ENCODE measurements at places on chromosomes 3 and 15. TPM values are rescaled to one million over a fixed set of nuclear protein-coding genes. Genes with fewer than 3 reads are reported as not detected.
A peak's percentile ranks its signal among the peaks of the same experiment; 100 is the strongest.

- DNase-seq, result no peak
Measured at GRCh38 chr15:62940093-62940754, 102.3 kb upstream of the TPM1 start.

DNA sequence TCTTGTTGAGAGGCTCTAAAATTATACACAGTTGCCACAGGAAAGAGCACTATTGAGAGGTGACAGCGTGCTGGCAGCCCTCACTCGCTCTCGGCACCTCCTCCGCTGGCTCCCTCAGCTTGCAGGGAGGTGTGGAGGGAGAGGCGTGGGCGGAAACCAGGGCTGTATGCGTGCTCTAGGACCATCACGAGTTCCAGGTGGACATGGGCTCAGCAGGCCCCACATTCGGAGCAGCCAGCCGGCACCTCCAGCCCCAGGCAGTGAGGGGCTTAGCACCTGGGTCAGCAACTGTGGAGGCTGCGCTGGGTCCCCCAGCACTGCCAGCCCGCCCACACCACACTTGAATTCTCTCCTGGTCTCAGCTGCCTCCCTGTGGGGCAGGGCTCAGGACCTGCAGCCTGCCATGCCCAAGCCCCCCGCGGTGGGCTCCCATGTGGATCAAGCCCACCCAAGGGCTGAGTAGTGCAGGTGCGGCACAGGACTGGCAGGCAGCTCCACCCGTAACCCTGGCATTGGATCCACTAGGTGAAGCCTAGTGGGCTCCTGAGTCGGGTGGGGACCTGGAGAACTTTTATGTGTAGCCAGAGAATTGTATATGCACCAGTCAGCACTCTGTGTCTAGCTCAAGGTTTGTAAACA, 460.6 kb upstream of the ALCAM start:
- no peak for DNase-seq

GRCh38 chr3:63853106-63853505, 10.5 kb downstream of the THOC7 start:
- no peak for DNase-seq

DNA sequence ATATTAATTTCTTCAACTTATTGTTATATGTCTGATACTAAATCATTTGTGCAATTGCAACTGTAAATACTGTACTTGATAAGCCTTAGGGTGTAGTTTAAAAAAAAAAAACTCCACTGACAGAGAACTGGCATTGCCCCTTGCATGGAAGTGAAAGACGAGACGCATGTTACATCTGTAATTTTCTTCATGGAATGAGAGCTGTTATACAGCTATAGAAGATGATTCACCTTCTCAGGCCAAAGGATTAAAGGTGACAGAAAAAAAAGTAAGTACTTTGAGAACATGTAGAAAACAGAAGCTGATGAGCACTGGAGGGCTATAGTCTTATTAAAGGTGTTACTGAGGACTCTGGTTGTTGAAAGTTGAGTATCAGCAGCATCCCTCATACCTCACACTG, 16.1 kb downstream of the RYR3 start:
- no peak for DNase-seq

DNA sequence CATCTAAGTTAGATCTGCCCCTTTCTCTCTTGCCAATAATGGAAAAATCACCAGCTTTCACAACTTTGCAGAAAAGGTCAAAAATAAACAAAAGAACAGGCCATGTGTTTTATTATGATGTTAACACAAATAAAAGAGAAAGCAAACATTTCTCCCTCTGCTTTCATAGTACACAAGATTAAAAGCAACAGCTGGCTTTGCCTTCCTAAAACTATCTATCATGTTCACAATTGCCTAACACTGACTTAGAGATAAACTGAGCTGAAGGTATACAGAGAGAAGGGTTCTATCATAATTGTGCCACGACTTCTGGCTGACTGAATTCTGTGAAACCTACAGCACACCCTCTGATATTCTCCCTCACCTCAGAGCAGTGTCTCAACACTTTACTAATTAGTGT, 29.4 kb downstream of the AADAC start:
- DNase-seq, result no peak

DNA sequence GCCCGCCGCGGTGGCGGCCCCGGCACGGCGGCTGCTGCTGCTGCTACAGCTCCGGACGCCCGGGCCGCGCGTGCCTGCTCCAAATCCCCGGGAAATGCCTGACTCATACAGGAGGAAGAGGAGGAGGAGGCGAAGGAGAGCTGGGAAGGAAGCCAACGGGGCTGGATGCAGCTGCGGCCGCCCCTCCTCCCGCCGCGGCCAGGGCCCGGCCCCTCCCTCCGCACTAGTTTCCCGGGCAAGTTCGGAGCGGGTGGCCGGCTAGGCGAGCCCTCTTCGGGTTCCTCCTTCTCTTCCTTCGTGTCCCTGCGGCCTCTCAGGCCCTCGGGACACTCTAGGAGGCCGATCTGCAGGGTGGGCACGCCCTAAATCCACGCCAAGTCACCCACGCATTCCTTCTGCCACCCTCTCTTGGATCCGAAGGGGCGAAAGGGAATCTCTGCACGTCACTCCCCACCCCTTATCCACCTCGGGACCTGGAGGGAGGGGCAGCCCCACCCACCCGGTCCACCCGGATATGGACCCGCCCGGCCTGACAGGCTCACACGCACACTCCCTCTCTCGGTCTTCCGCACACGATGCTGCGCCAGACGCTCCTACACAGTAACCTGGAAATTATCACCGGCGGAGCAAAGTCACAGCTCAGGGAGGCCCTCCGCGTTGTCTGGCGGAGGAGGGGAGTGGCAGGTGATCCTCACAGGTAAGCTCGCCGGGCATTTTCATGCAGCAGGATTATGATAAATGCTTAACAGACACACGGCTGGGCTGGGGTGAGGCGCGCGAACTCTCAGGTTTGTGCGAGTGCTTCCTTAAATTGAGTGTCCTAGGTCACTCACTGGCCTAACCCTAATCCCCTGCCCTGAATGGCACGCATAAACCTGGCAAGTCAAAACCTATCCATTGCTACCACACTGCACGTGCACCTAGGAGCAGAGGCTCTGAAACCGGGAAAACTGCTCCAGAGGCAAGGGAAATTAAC, at the start of the genes OSBPL10 and ZNF860:
Gene OSBPL10, minus strand, starts transcription at position 57 of the 976 bp plus-strand sequence. CDS start 83 bp downstream, outside the sequence.
Gene ZNF860, plus strand, starts transcription at position 545 of the 976 bp plus-strand sequence. CDS start 7,330 bp downstream, outside the sequence.
- DNase-seq, result peak; percentile 94

GRCh38 chr15:52146776-52147175, 34.2 kb upstream of the BCL2L10 start:
- no peak for DNase-seq

- DNase-seq, result no peak
Measured at GRCh38 chr3:57120451-57121174, 44.5 kb downstream of the IL17RD start.

- DNase-seq, result no peak
Measured at GRCh38 chr3:123390865-123391600, 57.9 kb downstream of the ADCY5 start.

GRCh38 chr15:74889390-74889882, 406 bp upstream of the MPI start:
- DNase-seq, result no peak

GRCh38 chr15:45784656-45785055, 149.8 kb downstream of the SQOR start:
- no peak for DNase-seq

GRCh38 chr3:3842356-3842755, 43.1 kb downstream of the LRRN1 start:
- no peak for DNase-seq

- DNase-seq, result no peak
Measured at GRCh38 chr15:91860498-91860897, 7.0 kb downstream of the SLCO3A1 start.

- no peak for DNase-seq
Measured at GRCh38 chr3:30567139-30567753, 39.2 kb upstream of the TGFBR2 start.

DNA sequence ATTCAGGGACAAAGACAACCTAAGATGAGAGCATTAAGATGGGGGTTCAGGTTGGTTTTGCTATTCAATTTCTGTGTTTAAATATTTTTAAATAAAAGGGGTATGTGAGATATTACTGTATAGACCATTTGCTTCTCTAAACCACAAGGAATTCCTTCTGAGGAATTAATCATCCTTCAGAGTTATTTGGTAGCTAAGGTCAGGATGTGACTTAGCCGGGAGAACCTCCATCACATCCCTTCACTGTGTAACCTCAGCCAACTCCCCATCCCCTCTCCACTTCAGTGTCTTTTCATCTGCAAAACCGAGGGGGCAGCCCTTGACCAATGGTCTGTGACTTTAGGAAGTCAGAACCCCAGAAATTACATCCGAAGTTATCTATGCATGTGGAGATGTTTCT, 48.7 kb upstream of the SKOR1 start:
- no peak for DNase-seq

DNA sequence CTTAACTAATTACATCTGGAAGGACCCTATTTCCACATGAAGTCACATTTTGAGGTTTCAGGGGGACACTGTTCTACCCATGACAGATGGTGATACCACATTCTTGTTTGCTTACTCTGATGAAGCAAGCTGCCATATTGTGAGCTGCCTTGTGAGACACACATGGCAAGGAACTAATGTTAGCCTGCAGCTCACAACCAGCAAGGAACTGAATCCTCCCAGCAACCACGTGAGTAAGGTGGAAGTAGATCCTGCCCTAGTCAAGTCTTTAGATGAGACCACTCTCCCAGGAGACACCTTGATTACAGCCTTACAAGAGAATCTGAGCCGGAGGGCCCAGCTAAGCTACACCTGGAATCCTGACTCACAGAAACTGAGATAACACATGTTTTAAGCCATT, 160.1 kb downstream of the PDE8A start:
- DNase-seq, result no peak

GRCh38 chr15:33778852-33779251, 189.4 kb upstream of the CHRM5 start:
- DNase-seq, result no peak

- no peak for DNase-seq
Measured at GRCh38 chr3:194274424-194275085, 76.6 kb downstream of the CPN2 start.

GRCh38 chr15:62896969-62897486, 145.5 kb upstream of the TPM1 start:
- peak; percentile 96 for DNase-seq

DNA sequence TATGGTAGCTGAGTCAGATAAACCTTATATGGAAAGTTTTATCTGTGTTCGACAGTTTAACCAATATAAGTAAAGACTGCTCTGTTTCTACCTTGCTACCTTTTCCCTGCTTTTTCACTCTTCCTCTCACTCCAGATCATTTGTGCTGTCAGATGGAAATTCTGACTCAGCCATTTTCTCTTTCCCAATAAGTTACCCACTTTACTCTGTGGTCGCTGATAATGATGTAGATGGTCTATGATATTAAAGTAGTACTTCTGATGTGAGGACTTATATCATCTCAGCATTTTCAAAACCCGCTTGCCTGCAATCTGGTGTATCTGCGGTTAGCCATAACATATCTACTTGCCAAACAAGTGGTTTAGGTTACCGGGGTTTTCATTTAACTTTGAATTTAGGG, 15.0 kb upstream of the UTS2B start:
- no peak for DNase-seq

DNA sequence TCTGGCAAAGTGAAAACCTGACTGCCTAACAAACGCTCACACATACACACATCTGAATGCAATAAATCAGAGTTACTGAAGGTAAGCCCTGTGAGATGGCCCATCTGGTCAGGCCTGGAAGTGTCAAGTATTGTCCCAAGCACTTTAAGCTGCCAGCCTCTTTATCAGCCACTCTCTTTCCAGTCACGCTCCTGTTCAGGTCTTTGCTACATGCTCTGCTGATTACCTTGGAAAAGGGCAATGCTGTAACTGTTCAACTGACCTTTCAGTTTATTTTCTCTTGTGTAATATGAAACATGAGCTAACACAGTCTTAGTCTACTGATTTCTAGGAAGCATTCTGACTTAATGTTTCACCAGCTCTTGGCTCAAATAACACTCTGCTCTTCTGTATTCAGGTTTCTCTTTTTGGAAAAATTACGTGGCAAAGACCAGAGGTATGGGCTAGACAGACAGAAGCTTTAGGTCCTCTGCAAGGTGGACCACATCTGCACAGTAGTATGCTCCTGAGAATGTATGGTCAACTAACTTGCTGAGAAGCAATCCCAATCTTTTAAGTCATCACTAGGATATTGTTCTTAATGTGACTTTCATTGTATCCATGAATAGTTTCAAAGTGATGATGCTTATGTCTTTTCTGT, 44.5 kb downstream of the GBE1 start:
- DNase-seq, result no peak

DNA sequence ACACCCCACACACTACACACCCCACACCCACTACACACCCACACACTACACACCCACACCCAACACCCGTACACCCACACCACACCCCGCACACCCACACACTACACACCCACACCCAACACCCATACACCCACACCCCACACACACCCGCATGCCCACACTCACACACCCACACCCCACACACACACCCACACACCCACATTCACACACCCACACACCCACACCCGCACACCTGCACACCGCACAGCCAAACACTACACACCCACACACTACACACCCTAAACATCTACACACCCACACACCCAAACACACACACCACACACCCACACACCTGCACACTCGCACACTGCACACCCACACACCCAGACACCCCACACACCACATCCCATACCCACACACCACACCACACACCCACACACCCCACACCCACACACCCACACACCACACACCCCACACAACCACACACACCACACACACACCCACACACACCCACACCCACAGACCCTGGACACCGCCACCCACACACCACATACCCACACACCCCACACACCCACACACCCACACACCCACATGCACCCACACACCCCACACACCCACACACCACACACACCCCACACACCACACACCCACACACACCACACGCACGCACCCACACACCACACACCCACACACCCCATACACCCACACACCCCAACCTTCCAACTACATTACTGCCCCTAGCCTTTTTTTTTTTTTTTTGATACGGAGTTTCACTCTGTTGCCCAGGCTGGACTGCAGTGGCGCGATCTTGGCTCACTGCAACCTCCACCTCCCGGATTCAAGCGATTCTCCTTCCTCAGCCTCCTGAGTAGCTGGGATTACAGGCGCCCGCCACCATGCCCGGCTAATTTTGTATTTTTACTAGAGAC, 16.9 kb downstream of the CEP19 start:
- no peak for DNase-seq

GRCh38 chr3:30984855-30985749, 90.6 kb upstream of the GADL1 start:
- no peak for DNase-seq

- no peak for DNase-seq
Measured at GRCh38 chr15:98791046-98791701, 142.8 kb downstream of the IGF1R start.

GRCh38 chr3:10010878-10011465, 15.3 kb upstream of the FANCD2 start:
- DNase-seq, result peak; percentile 97

- no peak for DNase-seq
Measured at GRCh38 chr15:91849749-91850161, 3.8 kb upstream of the SLCO3A1 start.

SNTN gene
- not detected for total RNA-seq

GOLGA6A gene
- 0.12 TPM for total RNA-seq

BCL2A1 gene
- not detected for total RNA-seq

A4GNT gene
- not detected for total RNA-seq

FSTL1 gene
- total RNA-seq, result 3,511 TPM

RGMA gene
- total RNA-seq, result 26.2 TPM

HCLS1 gene
- total RNA-seq, result 0.82 TPM

MAP1A gene
- 95.3 TPM for total RNA-seq

ZNF860 gene
- total RNA-seq, result 1.5 TPM

CCK gene
- not detected for total RNA-seq

B3GNT5 gene
- 19.9 TPM for total RNA-seq

KNG1 gene
- not detected for total RNA-seq

FBXO40 gene
- total RNA-seq, result 0.08 TPM

All from chondrocyte (in vitro differentiated cells).